ENCODE measurements at places on chromosomes 3 and 15. TPM values are rescaled to one million over a fixed set of nuclear protein-coding genes. Genes with fewer than 3 reads are reported as not detected.
A peak's percentile ranks its signal among the peaks of the same experiment; 100 is the strongest.

DNA sequence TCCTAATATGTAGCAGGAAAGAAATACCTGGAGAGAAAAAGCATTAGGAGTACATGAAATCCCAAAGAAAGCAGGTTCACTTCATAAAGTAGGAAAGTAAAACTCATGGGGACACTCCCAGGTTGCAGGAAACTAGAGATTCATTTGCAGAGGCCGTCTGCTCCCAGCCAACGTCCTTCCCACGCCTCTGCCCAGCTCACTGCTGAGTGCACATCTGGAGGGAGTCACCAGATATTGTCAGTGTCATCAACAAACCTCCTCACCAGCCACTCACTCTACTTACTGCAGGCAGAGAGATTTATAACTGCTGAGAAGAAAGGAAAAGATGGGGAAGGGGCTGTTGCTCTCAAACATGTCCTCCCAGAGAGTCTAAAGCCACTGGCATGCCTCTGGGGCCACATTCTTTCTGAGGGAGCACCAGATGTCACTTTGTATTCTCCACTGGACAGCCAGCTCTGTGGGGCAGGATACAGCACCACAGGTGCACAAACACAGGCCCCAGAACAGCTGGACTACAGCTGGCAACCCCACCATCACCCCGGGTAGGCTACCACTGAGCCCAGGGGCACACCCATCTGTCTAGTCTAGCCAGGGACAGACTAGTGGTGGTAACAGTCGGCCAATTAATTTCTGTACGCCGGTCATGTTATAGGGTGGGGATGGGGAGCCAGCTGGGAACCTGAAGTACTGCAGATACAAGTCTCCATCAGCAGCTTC is 64.5 kb downstream of the NPTN start:
- DNase-seq = no peak

Gene GRM7
- not detected for total RNA-seq

DNA sequence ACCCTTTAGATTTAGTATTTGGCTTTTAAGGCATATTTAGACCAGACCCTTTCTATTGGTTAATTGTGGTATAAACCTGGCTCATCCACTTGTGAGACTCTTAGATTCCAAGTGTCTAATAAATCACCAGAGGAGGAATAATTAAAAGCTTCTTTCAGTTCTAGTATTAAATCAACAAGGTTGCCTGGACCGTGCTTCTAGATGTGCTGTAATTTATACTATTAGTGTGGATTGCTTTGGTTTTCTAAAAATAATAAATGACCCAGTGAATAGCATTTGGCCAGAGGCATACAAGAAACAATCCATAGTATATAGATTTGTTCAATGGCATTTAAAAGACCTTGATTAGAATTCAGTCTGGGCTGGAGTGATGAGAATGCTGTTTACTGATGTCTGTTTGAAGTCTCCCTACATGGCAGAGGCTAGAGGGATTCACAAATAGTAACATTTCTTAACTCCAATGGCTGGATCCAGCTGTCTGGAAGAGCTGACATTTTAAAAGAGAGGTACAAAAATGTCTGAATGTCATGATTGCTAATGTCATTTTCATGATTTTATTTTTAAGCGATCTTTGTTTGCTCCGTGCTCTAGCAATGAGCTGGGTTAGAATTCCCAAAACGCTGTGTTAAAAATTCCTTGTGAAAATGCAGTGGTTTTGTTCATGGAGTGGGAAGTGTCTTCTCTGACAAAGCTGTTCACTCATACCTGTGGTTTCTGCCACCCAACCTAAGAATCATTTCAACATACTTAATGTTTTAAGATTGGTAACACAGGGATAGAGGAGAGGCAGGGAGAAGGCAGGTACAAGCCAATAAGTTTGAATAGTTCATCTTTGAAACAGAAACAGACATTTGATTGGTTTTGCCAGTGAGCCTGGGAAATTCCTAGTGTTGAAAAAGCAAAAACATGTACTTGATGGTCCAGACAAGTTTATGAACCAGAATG is 89.9 kb downstream of the RBMS3 start:
- no peak for DNase-seq

Gene NUSAP1
- 287 TPM for total RNA-seq

DNA sequence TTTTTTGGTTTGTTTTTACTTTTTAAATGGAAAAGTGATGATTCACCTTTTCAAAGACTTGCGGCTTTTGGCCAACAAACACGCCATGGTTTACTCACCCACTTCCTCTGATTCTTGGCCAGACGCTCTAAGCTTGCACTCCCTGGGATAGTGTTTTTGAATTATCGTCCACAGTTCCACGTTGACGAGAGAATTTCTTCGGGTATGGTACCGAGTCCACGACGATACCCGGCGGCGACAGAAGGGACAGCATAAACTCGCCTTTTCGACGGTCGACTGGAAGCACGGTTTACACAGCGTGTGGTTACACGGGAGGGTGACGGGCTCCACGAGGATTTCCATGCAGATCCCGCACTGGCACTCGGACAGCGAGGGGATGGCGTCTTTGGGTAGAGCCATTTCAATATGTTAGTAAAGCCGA is 783 bp downstream of the RNF168 start:
- peak; percentile 77 for DNase-seq

Gene MESP2
- not detected for total RNA-seq

DNA sequence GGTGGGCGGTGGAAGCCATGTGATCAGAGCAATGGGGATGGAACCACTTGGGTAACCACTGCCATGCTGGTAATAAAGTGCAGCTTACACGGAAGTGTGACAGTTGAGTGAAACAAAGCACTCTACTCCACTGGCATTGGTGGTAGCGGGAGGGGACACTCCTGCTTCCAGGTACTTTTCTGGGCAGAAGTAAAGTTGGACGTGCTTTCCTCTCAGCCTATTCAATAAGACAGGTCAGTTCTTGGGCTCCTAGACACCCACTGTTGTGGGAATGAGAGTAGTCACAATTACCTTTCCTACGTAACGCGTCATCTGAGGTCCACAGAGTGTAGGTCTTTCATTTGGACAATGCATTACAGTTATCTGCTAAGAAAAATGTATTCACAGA is 51.7 kb upstream of the CHD2 start:
- no peak for DNase-seq

DNA sequence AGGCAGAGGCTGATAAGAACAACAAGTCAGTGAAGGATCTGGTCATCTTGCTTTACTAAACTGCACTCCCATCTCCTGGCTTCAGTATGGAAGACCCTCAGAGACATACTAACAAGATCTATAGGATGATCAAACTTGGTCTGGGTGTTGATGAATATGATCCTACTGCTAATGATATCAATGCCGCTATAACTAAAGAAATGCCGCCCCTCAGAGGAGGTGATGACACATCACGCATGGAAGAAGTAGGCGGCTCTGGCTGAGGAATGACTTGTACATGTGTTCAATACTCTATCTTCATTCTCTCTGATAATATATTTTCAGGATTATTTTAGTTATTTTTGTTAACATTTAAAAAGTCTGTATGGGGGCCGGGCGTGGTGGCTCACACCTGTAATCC is 17.5 kb upstream of the EIF2B5 start:
- DNase-seq = no peak

Gene GHRL
- total RNA-seq = not detected

Gene CISH
- 138 TPM for total RNA-seq

DNA sequence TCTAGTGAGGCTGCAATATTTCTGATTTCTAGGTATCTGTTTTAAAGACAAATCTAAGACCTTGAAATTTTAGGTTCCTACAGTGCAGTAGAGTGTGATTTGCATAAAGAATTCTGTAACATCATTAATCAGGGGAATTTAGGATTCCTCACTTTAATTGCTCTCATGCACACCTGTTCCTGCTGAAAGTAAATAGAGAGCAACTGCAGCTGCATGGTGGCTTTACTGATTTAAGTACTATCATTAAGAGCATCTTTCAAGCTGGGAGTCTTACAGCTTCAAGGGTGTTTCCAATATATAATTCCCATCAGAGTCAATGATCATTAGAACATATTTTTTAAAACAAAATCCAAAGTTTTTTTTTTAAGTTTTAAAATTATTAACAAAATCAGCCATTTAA is 36.0 kb upstream of the C3orf70 start:
- DNase-seq = no peak

Gene EPHA3
- not detected for total RNA-seq

GRCh38 chr3:141828890-141829289 is 47.6 kb upstream of the ATP1B3 start:
- DNase-seq = no peak

DNA sequence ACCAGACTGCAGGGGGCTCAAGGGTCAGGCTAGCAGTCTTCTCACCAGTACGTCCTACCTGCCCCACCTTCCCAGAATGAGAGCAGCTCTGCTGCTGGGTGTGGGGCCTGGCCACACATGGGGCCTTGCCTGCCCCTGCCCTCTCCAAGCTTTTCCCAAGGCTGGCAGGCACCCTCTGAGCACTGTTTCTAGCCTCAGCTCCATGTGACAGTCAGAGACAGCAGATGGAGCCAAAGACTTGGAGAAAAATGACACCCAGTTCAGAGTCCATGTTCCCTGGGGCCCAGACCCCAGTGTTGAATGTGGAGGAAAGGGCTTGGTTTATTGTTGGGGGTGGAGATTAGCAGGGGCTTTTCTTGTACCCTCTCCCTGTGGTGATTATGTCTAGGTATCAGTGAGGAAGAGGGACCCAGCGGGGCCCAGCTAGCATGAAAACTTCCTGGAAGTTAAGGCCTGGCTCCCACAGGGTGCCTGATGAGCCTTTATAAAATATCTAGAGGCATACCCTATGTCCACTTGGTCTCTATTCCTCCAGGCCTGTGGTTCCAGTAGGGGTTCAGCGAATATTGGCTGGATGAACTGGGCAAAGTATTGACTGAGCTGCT is 153.8 kb downstream of the EEFSEC start:
- no peak for DNase-seq

GRCh38 chr15:98548139-98548971 is 100.0 kb upstream of the IGF1R start:
- peak; percentile 83 for DNase-seq

Gene MYL3
- total RNA-seq = not detected

DNA sequence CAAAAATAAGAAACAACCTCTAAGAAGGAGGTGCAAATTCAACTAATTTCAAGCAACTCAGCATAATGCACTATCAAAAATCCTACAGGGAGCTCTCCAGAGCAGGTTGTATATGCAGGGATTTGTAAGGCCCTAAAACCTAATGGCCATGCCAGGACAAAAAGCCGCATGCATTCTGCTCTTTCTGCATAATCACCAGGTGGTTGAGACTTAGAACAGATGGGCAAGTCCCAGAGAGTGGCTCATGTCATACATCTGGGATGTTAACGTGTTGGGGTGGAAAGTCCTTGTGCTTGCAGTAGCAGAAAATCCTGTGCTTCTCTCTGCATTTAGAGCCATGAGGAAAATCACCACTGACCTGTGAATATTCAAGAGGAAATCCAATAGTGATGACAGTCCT is 1002.9 kb downstream of the AGBL1 start:
- DNase-seq = no peak

Gene SLC2A2
- not detected for total RNA-seq

GRCh38 chr3:138694287-138695007 is 85.9 kb downstream of the FAIM start:
- DNase-seq = no peak

DNA sequence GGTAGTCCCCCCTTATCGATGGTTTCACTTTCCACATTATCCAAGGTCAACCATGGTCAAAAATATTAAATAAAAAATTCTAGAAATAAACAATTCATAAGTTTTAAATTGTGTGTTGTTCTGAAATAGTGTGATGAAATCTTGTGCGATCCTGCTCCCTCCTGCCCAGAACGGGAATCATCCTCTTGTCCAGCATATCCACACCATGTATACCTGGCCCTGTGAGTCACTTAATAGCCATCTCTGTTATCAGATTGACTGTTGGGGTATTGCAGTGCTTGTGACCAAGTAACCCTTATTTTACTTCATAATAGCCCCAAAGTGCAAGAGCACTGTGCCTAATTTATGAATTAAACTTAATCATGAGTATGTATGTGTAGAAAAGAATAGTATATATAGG is 19.1 kb downstream of the FAM81A start:
- DNase-seq = no peak

GRCh38 chr3:9595877-9596276 is 42.3 kb upstream of the LHFPL4 start:
- DNase-seq = no peak

GRCh38 chr3:189232790-189233189 is 61.0 kb downstream of the TPRG1 start:
- no peak for DNase-seq

- no peak for DNase-seq
These were observed 12.2 kb upstream of the PIK3R4 start for GRCh38 chr3:130758624-130759369.

DNA sequence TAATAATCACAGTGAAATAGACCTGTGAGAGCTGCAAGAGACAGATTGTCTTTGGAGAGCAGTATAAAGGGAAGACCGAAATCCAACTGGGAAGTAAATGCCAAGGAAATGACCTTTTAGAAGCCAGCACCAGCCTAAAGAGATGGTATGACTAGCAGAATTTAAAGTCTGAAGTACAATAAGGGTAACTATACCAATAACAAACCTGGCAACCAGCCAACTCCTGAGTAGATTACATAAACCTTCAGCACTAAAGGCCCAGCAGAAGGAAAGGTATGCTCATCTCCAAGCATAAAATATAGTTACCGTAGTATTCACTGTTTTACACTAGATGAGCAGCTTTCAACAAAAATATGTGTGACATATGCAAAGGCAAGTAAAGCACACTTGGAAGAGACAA is 155.1 kb upstream of the SATB1 start:
- DNase-seq = no peak

GRCh38 chr15:89847101-89847500 is 32.4 kb upstream of the ANPEP start:
- DNase-seq = no peak

DNA sequence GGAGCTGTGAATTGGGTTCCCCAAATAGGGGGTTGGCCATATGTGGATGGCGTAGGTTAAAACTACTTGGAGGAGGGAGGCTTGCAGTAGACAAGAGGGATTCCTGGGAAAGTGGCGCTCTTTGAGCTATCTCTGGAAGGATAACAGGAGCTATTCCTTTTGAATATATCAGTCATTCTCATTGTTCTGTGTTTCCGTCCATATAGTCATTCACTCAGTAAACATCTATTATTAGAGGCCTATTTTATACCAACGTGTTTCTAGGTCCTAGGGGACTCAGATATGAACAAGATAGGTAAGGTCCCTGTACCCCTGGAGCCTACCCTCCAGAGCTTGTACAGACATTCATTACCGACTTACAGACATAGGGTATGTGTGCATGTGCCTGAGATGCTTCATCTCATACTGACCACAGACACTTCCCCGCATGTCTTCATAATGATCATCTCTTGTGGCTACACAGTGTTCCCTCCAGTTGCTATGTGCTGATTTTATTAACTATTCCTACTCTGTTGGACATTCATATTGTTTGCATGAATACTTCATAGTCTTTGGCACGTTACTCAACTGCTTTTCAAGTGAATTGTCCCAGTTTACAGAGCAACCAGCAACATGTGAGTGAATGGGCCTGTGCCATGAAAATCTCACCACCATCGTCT is 55.8 kb upstream of the VILL start:
- no peak for DNase-seq

- no peak for DNase-seq
These were observed 338.5 kb upstream of the ONECUT1 start for GRCh38 chr15:53128652-53129051.
